ENCODE measurements at places on chromosomes 2 and 18.

- DNase-seq: no peak
Measured at GRCh38 chr2:52475590-52475989, 1292.0 kb upstream of the CHAC2 start.

- DNase-seq: no peak
Measured at GRCh38 chr2:112251271-112251670, 3.6 kb downstream of the ZC3H8 start.

GRCh38 chr18:48706731-48707130, 167.9 kb downstream of the CTIF start:
- no peak for DNase-seq

GRCh38 chr2:75333646-75334045, 134.3 kb upstream of the TACR1 start:
- DNase-seq: no peak

DNA sequence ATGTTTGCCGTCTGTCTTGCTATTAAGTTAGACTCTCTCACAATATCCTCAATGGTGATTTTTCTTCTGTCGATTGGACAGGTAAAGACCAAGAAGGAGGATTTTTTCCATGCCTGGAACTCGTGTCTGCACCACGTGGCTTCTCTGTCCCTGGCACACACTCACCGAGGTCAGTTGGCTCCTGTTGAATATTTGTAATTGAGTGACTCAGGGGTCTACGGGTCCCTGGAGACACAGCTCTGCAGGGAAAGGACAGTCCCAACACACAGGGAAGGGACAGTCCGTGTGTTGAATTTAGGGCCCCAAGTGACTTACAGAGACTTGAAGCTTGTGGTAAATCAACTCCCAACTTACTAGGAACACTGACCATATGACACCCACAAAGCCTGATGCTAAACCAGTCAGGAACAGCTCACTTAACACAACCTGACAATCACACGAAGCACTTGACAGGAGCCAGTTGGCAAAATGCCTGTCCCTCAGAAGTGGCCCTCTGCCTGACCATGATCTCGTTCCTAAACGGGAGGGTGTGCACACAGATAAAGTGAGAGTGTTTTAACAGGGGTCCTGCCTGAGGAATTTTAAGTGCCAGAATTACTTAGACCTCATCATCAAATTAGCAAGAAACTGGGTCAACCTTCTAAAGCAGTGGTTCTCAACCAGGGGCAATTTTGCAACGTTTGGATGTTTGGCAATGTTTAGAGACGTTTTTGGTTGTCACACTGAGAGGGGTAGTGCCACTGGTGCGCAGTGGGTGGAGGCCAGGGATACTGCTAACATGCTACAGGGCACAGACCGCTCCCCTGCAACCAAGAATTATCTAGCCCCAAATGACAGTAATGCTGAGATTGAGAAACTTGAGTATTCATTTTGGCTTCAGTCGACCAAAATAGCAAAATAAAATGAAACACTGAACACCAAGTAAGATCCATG, 88.9 kb upstream of the BCL2L11 start:
- no peak for DNase-seq

DNA sequence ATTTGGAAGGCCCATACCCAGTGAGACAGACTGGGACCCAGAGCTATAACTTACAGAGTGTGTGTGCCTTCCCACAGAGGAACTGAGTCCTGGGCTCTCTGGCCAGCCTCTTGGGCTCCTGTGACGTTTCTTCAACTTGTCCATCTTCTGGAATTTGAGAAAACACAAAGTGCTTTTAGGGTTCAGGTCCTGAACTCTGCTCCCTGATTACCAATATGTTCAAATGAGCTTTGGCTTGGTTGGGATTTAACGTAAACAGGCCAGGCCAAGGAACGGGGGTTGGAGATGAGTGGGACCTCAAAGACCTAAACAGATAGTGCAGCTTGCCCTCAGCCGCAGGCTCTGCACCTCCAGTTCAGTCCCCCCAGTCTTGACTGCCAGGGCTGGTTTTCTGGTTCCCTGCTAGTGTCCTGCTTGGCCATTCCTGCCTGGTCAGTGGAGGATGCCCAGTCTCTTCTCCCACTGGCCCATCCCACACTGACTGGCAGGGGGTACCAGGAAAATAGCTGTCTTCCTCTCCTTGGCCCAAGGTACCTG, 44.9 kb downstream of the TMEM17 start:
- no peak for DNase-seq

- DNase-seq: no peak
Measured at GRCh38 chr2:183495589-183496267, 371.5 kb downstream of the NUP35 start.

- DNase-seq: no peak
Measured at GRCh38 chr2:125169022-125169763, 1144.1 kb downstream of the CNTNAP5 start.

GRCh38 chr2:27573452-27573851, 9.4 kb upstream of the ZNF512 start:
- DNase-seq: no peak

GRCh38 chr2:64807417-64807816, 153.7 kb upstream of the SERTAD2 start:
- DNase-seq: no peak

GRCh38 chr2:174263997-174264396, 15.7 kb upstream of the OLA1 start:
- DNase-seq: no peak
